ENCODE measurements at places on chromosomes 16 and 17. TPM values are rescaled to one million over a fixed set of nuclear protein-coding genes. Genes with fewer than 3 reads are reported as not detected.

Gene USP43
- 4.0 TPM for total RNA-seq

Gene KRTAP4-4
- not detected for total RNA-seq

Gene CACNG3
- total RNA-seq: not detected

Gene DNAH3
- 0.33 TPM for total RNA-seq

Gene TERF2IP
- 45.9 TPM for total RNA-seq

Gene GHDC
- 21.3 TPM for total RNA-seq

Measured in A549 treated with Mapracorat at 1 μM for 4 hours (cell line).